AG04449 (cell line): ENCODE measurements at places on chromosomes 7 and 10.

DNA sequence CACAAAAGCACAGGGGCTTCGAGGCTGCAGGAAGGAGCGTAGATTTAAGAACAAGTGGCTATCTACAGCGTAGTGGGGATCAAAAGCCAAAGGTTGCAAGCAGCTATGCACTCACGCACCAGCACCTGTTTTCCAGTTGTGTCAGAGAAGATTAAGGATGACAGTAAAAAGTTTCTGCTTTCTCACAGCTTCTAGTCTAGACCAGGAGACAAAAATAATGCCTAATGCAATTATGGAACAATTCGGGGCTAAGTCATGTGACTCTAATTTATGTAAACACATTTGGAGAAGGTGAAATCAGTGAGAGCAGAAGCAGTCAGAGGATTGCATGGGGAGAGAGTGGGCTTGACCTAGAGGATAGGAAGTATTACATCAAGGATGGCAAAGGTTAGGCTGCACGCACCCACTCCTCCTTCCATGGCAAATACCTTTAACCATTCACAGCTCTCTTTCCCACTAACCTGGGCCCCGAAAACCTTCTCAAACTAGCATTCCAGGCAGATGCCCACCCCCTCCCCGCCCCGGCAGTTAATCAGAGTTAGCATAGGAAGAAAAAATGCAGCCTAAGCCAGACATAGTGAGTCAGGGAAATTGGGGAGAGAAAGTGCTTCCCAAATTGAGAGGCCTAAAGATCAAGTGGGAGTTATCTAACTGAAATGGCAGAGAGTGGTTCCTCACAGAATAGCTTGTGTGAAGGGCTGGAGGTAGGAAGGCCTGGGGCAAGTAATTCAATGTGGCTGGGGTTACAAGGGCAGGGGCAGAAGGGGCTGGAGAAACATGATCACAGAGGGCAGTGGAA, 48.2 kb upstream of the GPAM start:
- no peak for DNase-seq

GRCh38 chr10:105188737-105189462, 547.8 kb downstream of the SORCS3 start:
- DNase-seq: no peak

DNA sequence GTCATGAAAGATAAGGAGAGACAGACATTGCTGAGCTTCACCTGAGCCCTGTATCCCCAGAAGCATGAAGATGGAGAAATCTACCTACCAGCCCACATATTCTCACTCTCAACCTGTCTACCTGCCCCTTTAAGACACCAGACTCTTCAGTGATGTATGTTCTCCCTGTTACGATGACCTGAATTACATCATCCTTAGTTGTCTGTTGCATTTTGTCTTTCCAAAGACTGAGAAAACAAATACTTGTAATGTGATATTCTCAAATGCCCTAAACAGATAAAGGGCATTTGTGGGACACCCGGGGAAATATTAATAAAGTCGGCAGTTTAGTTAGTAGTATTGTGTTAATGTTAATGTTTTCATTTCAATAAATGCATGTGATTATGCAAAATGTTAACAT, 305.8 kb upstream of the IGFBP3 start:
- no peak for DNase-seq

- DNase-seq: no peak
Measured at GRCh38 chr10:46551701-46552525, 4.5 kb downstream of the GPRIN2 start.

DNA sequence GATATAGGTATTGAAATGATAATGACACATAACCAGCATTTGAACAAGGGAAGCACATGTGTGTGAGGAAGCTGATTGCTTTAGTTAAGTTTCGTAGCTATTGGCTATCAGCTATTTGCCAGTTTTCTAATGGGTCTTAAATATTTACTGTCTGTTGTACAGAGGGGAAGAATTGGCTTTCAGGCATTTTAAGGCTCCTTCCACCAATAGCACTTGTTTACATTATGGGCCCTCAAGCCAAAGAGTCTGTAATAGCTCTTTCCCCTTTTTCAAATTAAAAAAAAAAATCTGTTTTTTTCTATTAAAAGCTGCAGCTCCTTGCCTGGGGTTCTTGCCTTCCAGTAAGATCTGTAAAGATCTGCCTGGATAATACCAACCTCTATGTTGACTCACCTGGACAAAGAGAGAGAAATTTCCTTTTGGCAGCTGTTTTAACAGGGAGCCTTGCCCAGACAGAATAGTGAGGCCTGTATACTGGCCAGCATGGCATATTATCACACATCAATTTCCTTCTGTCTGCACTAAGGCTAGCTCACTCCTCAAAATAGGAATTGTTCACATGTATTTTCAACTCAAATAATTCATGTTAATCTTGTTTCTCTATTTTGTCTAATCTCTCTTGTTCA, 104.7 kb upstream of the LRGUK start:
- DNase-seq: no peak

DNA sequence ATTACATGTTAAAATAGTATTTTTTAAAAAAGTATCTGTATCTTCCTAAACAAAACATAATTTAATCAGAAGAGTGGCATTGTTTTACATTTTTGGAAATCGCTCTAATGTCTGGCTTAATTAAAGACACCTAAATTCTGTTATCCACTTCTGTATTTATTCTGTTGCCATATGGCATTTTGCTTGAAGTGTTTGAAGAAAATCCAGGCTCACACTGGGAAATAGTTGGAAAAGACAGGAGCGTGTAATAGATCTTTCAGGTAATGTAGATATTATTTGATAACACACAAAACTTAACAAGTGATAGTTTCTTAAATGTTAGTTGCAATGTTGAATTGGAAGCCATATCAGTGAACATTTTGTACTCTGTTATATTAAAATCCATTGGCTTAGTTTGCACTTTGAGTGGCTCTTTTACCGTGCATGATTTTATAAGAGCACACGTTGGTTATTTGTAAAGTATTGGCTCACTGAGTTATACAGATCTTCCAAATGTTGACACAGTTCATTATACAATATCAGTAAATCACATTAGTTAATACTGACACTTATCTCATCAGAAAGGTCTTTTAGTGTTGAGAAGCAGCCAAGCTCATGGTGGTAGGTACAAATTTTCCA, 128.4 kb upstream of the NPVF start:
- no peak for DNase-seq

DNA sequence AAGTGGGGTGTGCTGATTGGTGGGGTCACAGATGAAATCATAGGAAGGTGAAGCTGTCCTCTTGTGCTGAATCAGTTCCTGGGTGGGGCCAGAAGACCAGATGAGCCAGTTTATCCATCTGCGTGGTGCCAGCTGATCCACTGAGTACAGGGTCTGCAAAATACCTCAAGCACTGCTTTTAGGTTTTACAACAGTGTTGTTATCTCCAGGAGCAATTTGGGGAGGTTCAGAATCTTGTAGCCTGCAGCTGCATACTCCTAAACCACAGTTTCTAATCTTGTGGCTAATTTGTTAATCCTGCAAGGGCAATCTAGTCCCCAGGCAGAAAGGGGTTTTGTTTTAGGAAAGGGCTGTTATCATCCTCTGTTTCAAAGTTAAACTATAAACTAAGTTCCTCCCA, 17.0 kb upstream of the IFRD1 start:
- no peak for DNase-seq

DNA sequence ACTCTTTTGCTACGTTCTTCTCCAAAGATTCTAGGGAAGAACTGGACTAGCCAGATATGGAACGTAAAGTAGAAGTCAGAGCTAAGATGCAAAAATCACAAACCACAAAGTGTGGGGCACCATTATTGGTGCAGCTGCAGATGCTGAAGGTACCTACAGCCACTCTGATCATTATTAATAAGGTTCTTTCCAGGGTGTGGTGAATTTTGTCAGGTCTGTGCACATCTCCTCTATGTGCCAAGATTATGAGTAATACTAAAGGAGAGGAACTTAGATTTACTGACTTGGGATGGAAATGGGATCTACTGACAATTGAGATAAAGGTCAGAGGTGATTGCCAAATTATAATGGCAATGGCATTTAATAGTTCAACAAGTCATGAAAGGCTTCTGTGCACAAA, 148.2 kb downstream of the RAPGEF5 start:
- DNase-seq: no peak

GRCh38 chr7:23284871-23285270, 14.3 kb upstream of the MALSU1 start:
- DNase-seq: no peak

DNA sequence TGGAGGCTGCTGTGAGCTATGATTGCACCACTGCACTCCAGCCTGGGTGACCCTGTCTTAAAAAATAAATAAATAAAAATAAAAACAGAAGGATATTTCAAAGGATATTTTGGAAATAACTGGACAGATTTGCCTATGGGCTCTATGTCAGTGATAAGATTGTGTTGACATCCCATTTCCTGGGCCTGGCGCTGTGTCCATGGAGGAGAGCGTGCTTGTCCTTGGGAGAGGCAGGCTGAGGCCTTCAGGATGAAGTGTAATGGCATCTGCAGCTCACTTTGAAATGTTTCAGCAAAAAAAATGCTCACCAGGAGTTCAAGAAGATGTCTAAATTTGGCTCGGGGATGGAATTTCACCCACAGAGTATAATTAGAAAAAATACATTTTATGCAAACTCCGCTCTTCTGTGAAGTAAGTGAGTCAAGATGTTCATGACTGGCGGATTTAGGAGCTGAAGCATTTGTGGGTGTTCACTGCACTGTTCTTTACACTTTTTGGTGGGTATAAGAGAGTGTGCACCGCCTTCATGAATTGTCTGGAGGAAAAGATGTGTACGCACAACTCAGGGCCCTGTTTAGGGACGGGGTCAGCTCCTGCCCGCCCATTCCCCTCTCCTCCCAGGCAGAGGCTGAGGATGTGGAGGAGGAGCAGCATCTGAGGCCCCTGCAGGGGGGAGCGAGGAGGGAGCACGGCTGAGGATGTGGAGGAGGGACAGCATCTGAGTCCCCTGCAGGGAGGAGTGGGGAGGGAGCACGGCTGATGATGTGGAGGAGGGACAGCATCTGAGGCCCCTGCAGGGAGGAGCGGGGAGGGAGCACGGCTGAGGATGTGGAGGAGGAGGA, 18.5 kb upstream of the FOXL3 start:
- peak; percentile 7 for DNase-seq

DNA sequence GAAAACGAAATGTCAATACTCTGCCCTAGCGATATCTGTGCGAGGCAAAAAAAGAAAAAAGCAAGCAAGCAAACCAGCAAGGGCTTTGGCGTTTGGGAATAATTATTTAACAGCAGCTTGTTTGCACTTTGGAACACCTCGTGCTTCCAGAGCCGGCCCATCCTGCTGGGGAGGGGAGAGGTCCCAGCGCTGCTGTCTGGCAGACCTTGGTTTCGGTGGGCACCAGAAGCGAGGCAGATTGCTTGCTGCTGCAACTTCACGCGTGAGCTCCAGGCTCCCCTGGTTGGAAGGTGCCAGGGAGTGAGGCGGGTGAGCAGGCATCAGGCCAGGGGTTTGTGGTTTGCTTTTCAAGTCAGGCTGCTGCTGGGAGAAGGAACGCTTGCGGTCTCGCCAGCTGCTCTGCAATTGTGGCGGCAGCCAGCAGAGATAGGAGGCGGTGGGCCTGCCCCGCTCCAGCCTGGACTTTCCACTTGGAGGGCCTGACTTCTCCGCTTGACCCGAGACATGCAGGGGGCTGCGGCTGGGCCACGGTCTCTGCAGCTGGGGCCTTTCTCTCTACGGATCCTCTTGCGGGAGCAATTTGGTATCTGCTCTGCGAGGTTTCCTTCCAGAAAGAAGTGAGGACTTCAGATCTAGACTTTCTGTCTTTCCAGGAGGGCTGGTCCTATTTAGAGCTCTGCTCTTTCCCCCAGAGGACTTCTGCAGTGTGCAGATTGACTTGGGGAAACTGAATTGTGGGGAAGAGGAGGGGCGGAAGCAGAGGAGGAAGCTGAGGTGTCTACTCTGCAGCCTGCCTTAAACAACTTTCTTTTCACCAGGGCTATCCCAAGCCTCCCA, 131.4 kb downstream of the PRPF18 start:
- DNase-seq: peak; percentile 71

GRCh38 chr10:114259824-114260223, 20.8 kb downstream of the VWA2 start:
- no peak for DNase-seq

GRCh38 chr10:48684463-48684791, 246 bp upstream of the WDFY4 start:
- no peak for DNase-seq

DNA sequence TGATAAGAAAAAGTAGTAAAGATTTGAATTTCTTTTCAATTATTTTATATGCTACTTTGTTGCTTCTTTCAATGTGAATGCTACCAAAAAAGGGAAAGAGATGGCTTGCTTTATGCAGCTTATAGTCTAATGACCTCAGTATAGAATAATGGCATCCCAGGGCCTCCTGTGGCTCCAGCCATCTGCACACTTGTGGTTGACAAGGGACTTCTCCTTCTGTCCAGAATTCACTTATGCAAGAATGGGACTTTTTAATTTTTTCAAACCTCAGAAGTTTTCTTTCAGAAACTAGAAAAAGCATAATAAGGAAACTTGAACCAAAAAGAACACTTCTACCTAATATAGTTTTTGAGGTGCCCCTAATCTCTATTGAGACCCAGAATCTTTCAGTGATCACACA, 310.9 kb downstream of the CTNNA3 start:
- no peak for DNase-seq

GRCh38 chr7:141737118-141737835, 881 bp upstream of the SSBP1 start:
- DNase-seq: no peak

DNA sequence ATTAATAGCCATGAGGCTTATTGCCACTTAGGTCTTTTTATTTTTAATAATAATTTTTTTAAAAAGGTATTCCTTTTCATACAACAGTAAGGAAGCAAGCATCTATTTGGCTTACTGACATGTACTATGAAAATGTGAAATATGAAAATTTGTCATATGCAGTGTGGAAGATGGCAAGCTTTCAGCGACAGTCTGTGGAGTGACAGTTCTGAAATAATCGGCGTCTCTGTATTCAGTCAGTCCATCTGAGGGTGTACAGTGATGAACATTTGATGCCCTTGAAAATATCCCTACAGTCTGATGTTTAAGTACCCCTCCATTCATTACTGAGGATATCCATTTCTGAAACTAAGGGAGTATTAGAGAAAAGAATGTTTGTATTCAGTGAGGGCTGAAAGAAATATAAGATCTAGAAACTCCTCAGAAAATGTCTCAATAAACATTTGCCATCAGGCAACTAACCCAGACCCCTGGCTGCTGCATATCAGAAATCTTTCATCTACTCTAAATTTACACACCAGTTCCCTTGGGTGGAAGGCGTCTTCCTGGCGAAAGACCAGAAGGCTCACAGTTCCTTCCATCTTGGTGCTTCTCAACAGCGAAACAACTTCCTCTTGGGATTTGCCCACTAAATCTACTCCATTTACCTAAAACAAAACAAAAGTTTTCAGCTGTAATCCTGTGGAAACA, 440.6 kb downstream of the PARD3 start:
- no peak for DNase-seq

DNA sequence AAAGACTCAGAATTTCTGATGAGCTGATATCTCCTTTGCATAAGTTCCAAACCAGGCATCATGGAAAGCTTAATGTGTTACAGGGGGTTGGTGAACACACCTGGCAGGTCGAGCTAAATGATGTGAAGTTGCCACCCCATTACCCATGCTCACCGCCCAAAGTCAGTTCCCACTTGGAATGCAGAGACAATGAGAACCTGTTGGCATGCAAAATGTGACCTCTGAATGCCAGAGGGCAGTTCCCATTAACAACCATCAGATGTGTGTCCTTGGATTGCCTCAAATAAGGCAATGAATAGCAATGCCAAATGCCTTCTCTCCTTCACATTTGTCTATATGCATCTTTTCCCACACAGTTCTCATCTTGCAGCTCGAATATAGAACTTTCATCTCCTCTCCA, 190.7 kb downstream of the CDCA7L start:
- no peak for DNase-seq

GRCh38 chr10:70455213-70455630, 13.7 kb upstream of the NODAL start:
- no peak for DNase-seq

GRCh38 chr10:34178756-34179155, 636.3 kb downstream of the PARD3 start:
- DNase-seq: no peak
